Activated CD4-positive, alpha-beta T cell treated with anti-CD3 and anti-CD28 coated beads for 48 hours (primary cell): ENCODE measurements at places on chromosomes 16 and 17.
A peak's percentile ranks its signal among the peaks of the same experiment; 100 is the strongest.

- DNase-seq, result peak; percentile 85
Measured at GRCh38 chr17:42819939-42820535, 4.0 kb downstream of the BECN1 start.

GRCh38 chr16:79848719-79849118, 248.2 kb upstream of the MAF start:
- DNase-seq, result no peak

GRCh38 chr16:6019490-6019991, 921.9 kb upstream of the EEF2KMT start:
- DNase-seq, result no peak

GRCh38 chr17:19709841-19710240, 6.5 kb downstream of the SLC47A2 start:
- no peak for DNase-seq

DNA sequence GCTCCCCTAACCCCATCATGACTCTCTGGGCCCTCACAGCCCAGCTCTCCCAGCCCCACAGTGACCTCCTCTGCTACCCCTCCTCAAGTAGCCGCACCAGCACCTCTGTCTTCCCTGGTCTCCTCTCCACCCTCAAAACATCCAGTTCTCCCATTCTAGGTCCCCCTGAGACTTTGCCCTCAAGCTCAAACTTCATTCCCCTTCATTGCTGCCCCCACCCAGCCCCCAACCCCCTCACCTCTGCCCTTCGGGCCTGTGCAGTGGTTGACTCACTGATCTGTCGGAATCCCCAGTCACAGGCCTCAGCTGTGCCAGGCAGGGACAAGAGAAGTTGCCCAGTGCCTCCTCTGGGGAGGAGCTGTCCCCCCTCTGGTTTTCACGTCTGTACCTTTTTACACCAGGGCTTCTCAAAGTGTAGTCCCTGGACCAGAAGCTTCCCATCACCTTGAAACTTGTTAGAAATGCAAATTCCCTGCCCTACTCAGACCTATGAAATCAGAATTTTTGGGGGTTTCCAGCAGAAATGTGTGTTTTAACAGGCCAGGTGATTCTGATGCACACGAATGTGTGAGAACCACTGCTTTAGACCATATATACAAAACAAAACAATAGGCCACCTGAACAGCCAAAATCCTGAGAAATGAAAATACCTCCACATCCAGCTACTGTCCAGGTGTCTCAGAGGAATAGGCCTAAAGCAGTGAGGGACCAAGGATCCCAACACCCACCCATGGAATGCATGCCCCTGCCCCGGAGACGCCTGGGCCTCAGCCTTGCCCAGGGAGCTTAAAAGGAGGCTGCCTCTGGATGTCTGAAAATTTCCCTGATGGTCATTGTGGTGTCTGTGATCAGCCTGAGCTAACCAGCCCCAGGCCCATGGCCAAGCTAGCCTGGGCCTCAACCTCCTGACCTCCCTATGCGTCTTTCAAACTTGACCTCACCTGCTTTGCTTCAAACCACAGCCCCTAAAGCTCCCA, 853 bp upstream of the DOK4 start:
- no peak for DNase-seq

- DNase-seq, result no peak
Measured at GRCh38 chr17:1743088-1743439, 393 bp downstream of the SERPINF2 start.

DNA sequence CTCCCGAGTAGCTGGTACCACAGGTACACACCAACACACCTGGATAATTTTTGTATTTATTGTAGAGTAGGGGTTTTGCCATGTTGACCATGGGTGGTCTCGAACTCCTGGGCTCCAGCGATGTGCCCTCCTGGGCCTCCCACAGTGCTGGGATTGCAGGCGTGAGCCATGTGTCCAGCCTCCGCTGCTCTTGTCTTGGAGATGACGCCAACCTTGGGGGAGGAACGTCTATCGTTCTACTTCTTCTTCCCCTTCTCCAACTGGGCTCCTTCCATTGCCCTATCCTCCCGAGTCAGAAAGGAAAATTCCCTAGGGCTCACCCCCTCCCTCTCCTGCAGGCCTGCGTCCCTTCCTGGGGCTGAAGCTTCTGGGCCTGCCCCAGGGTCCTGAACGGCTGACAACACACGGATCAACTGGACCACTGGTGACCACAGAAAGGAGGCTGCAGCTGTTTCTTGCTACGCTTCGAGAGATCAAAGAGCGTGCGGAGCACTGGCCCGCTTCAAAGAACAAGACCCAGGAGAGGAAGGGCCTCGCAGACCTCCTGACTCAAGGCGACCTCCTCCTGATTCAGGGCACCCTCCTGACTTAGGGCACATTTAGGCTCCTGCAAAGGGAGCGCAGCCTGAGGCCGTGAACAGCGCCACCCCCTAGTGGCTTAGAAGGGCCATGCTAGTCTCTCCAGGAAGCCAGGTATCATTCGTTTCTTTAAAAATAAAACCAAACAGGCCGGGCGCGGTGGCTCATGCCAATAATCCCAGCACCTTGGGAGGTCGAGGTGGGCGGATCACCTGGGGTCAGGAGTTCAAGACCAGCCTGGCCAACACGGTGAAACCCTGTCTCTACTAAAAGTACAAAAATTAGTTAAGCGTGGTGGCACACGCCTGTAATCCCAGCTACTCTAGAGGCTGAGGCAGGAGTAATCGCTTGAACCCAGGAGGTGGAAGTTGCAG, 48.5 kb upstream of the HELZ start:
- DNase-seq, result peak; percentile 79

- no peak for DNase-seq
Measured at GRCh38 chr17:40374821-40375498, 10.4 kb upstream of the GJD3 start.

DNA sequence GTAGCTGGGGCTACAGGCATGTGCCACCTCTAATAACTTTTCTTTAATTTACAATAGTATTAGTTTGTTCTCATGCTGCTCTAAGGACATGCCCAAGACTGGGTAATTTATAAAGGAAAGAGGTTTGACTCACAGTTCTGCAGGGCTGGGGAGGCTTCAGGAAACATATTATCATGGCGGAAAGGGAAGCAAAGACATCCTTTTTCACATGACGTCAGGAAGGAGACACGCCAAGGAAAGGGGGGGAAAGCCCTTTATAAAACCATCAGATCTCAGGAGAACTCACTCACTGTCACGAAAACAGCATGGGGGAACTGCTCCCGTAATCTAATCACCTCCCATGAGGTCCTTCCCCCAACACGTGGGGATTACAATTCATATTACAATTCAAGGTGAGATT, 18.3 kb downstream of the IL4R start:
- no peak for DNase-seq

GRCh38 chr16:89395150-89396142, 94.9 kb downstream of the ANKRD11 start:
- no peak for DNase-seq

GRCh38 chr17:82006468-82007227, 16.0 kb downstream of the CENPX start:
- DNase-seq, result no peak

DNA sequence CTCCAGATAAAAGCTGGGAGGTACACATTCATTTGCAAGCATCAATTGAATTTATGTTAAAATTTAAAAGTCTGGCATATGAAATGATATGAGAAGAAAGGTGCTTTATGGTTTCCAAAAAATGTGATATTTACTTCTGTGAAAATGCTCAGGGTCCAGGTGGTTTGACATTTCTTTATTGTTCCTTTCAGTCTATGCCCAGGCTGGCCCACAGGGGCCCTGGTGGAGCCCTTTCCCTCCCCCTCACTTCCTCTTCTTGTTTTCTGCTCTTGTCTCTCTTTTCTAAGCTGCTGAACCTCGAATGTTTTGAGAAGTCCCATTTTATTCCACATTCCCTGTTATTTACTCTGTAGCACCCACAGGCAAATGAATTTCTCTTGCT, 127.8 kb downstream of the HS3ST3B1 start:
- peak; percentile 37 for DNase-seq

GRCh38 chr17:80248894-80249710, 11.6 kb upstream of the RNF213 start:
- DNase-seq, result no peak

- DNase-seq, result no peak
Measured at GRCh38 chr16:29990883-29991570, 4.4 kb downstream of the HIRIP3 start.

DNA sequence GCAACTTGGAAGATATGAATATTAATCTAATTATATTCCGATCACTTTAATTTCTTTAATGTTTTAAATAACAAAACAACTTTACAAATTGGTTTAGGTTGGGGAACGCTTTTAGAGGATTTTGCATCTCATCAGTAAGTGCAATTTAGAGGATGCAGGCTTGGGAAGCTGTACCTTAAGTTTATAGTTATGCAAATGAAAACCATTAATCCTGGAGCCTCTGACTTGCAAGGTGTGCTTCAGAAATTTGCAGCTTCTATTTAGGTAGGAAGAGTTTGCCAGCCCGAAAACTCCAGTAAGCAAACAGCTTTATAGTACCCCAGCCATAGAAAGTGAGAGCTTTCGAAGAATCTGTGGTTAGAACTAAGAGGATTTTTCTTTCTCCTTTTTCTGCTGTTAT, 547.0 kb downstream of the MAF start:
- no peak for DNase-seq

DNA sequence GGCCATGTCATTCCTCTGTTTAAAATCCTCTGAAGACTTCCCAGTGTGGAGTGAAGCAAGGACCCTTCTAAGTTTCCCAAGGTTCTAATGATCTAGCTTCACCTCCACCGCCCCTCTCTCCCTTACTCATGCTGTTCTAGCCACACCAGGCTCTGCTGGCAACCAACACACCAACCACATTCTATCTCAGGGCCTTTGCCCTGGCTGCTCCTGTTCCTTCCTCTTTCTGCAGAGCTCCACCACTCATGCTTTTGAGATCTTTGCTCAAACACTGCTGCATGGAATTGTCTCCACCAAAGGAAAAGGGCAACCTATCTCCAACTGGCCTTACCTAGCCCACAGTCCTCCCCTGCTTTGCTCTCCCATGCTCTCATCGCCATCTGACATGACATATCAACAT, 128.7 kb downstream of the XYLT1 start:
- DNase-seq, result peak; percentile 25

DNA sequence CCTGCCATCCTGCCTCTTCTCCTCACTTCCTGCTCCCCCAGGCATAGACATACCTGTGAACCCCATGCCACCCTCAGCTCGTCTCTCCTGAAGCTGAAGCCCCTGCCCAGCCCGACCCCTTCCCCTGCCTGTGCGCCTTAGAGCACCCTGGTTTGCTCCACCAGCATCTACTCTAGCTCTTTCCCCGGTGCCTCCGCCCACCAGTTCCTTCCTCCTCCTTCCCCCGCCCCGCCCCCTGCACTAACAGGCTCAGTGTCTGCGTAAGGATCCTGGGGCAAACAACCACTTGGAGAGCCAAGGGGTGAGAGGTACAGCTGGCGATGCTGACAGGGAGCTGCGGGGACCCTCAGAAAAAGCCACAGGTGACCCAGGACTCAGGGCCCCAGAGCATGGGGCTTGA, 1.9 kb downstream of the GPR142 start:
- DNase-seq, result peak; percentile 73

GRCh38 chr17:80169784-80170500, at the start of gene CARD14:
Gene CARD14 (plus strand): TSS chr17:80170030. CDS start chr17:80181439, 11,409 bp downstream.
- DNase-seq, result no peak

DNA sequence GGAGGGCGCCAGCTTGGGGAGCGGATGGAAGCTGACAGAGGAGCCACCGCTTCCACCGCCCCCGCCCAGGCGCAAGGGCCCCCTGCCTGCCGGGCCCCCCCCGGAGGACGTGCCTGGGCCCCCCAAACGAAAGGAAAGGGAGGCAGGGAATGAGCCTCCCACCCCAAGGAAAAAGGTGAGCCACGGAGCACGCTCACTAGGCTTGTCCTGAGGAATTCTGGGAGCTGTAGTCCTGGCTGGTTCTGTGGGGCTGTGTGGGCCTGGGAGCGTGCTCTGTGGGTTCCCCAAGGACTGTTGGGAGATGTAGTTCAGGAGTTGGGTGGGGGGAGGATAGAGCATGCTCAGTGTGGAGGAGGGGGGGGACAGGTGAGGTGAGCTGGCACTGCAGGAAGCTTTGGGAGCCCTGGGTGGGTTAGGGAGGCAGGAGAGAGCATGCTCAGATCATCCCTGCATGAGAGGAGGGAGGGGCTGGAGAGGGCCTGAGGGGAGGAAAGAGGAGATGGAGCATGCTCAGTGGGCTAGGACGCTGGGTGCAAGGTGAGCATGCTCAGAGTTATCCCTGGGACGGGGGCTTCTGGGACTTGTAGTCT, 4.5 kb downstream of the FBXL19 start:
- DNase-seq, result peak; percentile 57

- DNase-seq, result peak; percentile 73
Measured at GRCh38 chr17:80743181-80743771, 198.6 kb downstream of the RPTOR start.

GRCh38 chr16:30407804-30408534, 563 bp downstream of the ZNF771 start:
- DNase-seq, result no peak

DNA sequence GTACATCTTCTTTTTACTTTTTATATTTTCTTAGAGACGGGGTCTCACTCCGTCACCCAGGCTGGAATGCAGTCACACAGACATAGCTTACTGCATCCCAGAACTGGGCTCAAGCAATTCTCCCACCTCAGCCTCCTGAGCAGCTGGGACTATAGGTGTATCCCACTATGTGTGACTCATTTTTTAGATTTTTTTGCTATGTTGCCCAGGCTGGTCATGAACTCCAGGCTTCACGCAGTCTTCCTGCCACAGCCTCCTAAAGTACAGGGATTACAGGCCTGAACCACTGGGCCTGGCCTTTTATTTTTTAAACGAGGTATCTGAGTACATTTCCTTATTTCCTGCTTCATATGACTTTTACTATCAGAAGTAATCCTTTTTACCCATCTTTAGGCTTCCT, 48.0 kb downstream of the GLG1 start:
- DNase-seq, result no peak

GRCh38 chr17:77472468-77473310, 331.9 kb downstream of the SEC14L1 start:
- DNase-seq, result peak; percentile 56

DNA sequence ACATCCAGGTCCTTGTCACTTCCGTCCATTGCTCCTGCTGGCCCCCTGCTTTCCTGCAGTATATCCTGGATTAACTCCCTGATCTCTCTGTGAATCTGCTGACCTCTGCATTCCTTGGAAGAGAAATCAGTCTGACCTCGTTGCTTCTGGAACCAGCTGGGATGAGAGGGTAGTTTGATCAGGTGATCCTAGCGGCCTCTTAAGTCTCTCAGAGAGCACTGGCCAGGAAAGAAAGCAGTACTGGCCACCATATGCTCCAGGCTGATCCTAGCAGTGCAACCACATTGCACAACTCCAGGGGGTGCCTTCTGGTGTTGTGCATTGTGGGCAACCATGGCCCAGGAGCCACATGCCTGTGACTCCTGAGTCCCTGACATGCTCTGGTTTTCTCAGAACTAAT, 79.2 kb downstream of the ARHGAP23 start:
- no peak for DNase-seq

DNA sequence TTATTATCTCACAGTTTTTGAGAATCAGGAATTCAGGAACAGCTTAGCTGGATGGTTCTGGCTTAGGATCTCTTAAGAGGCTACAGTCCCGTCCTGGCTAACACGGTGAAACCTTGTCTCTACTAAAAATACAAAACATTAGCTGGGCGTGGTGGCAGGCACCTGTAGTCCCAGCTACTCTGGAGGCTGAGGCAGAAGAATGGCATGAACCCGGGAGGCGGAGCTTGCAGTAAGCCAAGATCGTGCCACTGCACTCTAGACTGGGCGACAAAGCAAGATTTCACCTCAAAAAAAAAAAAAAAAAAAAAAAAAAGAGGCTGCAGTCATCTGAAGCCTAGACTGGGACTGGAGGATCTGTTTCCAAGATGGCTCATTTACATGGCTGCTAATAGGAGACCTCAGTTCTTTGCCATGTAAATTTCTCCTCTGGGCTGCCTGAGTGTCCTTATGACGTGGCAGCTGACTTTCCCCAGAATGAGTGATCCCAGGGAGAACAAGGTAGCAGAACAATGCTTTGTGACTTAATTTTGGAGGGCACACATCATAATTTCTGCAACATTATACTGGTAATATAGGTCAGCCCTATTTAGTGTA, 95.8 kb upstream of the CORO6 start:
- DNase-seq, result no peak
